Daoy (cell line): ENCODE measurements at places on chromosomes 16 and 17.

DNA sequence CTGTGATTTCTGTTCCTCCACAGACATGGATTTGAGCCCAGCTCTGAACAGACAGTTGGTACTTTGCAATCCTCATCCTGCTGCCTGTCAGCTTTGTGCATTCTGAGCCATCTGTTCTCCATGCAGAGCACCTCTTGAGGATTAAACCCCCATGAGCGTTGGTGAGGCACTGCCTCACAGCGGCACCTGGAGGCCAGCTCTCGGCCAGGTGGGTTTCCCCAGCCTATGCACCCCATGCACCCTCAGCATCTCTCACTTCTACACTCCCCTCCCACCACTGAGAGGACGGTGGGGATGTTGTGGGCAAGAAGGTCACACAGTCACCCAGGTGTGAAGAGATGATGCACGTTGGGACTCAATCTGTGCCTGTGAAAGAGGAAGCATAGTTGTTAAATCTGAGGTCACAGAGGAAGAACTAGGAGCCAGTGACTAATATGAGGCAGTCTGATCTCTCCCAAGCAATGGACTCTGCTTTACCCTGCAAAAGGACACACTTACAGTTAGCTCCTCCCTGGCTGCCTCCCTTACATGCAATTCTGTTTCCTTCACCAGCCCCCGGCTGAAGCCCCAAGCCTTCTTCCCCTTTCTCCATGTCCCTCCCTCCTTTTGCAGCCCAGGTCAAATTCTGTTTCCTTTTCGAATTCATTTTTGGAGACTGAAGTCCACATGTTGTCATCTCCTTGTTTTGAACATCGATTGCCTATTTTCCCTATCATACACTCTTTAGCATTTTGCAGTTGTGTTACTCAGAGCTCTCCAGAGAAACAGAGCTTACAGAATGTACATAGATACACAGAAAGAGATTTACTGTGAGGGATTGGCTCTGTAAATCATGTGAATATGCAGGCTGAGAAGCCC is 58.5 kb downstream of the HS3ST3B1 start:
- DNase-seq = no peak

- DNase-seq = no peak
Observed at GRCh38 chr17:74130841-74131240, 72.6 kb upstream of the RPL38 start.

- DNase-seq = peak; percentile 62
Observed at GRCh38 chr16:88468275-88469129, 15.4 kb downstream of the ZFPM1 start.

DNA sequence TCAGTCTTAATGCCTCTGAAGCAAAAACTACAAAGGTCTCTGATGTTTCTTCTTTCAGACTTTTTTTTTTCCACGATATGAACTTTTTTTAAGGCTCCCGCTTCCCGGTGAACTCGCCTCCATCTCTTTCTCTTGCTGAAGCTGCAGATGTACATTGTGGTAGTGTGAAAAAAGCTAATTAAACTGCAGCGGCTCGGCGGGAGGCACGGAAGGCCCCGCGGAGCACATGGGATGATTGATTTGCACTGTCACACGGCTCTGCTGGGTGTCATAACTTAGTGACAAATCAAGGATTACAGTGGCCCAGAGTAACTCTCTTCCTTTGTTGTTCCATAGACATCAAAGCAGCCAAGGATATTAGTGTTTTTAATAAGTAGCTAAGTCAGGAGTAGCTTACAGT is 196.3 kb downstream of the AXIN2 start:
- DNase-seq = no peak

GRCh38 chr17:33024688-33025486 is 33.2 kb downstream of the SPACA3 start:
- no peak for DNase-seq

DNA sequence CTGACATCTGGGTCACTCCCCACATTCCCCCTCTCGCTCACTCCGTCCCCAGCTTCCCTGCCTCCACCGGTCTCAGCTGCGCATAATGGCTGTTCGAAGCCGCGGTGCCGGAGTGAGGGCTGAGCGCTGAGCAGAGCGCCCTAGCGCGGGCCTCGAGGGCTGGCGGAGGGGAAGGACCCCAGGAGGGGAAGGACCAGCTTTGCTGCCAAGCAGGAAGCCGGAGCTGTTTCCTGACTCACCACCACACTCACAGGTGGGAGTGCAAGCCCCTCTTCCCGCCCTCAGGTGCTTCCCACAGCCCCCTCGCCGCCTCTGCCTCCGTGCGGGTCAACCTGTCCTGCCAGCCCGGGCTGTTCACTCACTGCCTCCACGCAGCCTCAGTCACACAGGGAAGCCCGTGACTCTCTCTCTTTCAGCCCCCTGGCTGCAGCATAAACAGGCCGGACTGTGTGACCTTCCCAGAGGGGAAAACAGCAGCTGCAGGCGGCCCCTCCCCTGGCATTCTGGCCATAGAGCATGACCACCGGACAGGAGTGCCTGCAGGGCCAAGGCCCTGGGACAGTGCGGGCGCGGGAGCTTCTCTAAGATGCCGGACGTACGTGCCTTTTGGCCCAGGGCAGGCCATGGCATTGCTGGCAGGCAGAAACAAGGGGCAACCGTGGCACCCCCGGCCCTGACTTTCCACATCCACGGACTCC is 23.7 kb downstream of the SLC43A2 start:
- DNase-seq = no peak

GRCh38 chr17:41617136-41617535 is 4.6 kb upstream of the KRT16 start:
- DNase-seq = no peak

DNA sequence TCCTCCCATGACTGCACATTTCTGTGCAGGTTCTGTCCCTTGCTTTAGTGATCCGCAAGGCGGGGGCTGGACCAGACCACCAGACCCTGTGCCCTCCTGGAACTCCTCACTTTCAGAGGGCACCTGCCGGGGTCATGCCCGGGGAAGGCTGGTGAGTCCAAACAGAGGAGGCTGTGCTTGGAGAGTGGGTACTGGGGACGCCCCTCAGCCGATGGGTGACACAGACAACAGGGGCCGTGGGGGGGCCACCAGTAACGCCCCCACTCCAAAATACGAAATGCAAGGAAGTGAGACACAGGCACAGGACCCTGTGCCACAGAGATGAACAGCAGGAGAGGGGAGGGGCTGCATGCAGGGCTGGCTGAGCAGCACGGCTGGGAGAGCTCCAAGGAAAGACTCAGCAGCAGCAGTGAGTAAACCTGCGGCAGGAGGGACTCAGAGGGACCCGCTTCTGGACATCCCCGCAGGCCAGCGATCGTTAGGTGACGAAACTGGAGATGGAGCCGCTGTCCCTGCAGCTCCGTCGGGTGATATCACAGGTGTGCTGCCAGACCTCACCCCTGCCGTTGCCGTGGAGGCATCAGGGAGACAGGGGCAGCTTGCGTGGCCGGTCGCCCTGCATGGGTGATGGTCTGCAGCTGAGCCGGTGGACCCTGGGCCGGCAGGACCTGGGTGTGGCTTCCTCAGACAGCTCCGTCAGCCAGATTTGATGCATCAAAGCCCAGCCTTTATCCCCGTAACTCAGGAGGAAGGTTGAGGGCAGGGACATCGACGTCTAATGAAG is 71.2 kb upstream of the GNG13 start:
- DNase-seq = no peak

DNA sequence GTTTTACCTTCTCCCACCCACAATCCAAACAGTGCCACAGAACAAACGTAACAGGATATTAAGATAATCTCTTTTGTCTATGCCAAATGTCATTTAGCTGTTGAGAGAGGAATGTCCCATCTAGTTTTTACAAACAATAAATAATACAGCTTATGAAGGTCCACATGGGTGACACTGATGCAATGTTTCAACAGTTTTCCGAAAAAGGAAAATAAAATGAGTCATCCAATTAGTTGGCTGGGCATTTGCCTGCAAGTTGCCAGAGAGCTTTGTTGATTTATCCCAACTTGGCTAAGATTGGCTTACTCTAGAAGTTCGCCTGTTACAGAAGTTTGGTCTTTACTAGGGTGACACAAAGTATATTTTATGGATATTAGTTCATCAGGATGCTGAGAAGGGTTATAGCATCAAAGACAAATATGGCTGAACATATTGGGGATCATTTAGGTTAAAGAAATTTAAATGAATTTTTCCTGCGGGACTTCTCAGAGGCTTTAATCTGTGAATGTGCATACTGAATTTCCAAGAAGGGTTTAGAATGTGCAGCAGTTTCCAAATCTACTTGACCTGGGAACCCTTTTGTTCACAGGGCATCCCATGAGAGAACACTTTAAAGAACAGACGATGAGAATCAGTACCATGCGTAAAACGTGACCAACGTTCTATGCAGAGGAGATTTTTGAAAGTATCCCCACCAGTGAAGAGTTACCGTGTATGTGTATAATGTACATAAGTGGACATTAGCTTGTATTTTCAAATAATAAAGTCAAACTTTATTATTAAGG is 73.1 kb downstream of the CDH13 start:
- peak; percentile 64 for DNase-seq

DNA sequence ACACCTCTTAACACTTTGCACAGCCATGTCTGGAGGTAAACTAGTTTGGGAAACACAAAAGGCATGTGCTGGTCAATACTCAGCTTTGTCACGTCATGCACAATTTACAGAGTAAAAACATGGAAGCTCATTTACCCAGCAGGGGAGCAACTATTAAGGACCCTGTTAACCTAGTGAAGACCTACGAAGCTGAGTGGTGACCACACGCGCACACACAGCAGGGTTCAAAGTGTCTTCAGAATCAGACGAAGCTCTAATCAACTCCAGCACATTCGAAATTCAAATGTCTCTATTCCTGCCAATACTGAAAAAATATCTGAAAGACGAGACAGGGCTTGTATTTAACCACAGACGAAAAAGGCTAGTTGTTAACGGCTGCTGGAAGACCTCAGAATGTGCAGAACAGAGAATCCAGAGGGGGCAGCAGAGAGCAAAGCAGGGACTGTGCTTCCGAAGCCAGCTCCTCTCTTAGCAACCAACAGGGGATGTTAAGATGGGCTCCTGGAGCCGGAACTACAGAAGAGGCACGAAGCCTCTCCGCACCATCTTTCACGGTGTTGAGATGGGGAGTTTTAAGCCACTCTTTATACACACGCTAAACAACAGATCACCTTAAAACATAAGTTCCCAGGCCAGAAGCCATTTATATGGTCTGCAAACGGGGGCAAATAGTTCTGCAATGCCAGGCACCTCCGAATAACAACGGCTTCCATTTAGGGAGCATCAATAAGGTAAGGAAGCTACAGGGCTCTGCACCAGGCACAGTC is 45.7 kb downstream of the CMTM4 start:
- DNase-seq = peak; percentile 81

DNA sequence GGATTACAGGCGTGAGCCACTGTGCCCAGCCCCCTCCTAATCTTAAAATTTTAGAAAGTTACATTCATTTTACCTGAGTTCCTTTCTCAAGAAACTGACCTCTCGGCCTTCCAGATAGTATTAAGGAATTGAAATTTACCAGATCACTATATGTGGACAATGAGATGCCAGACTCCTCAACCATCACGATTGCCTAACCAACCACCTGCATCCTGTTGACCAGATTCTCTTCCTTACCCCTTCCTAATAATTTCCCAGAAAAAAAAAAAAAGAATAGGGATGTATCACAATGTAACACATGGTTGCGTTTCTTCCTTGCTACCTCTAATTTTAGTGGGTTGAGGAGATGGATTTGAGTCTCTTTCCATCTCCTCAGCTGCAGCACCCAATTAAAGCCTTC is 72.1 kb downstream of the BMERB1 start:
- no peak for DNase-seq

DNA sequence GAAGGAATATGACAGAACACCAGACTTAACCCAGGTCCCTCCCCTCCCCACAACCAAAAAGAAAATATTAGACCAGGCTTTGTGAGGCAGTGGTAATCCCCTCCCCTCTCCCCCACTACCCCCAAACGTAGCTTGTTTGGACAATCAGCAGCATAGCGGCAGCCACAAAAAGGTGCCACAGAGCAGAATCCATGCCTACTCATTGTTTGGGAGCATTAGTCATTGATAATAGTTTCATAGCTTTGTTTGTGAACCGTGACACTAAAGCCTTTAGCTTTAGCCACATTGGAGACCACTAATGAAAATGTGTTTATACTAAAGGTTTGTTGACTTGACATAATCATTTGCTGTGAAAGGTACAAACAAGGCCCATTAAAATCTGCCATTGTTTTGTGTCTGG is 65.1 kb downstream of the NUP93 start:
- DNase-seq = peak; percentile 34

DNA sequence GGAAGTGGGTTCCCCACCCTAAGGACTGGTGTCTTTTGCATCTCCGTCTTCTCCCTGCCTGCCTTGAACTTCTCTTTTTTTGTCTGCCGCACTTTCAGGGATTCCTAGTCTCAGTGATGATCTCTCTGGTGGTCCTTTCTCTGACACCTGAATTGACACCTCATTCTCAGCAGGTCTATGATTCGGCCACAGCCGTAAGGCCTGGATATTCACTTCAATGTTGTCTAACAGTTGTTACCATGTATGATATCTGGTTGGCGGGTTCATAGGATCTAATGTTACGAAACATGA is 25.1 kb upstream of the SLC47A1 start:
- no peak for DNase-seq

GRCh38 chr16:68993456-68993855 is 112.0 kb upstream of the HAS3 start:
- DNase-seq = no peak

- no peak for DNase-seq
Observed at GRCh38 chr16:16092925-16093627, 130.2 kb downstream of the ABCC6 start.
